DND-41 (cell line): ENCODE measurements at places on chromosomes 3 and 15.
A peak's percentile ranks its signal among the peaks of the same experiment; 100 is the strongest.

- no peak for DNase-seq
These were observed 51.1 kb downstream of the IFT57 start for GRCh38 chr3:108171106-108171505.

GRCh38 chr3:52773361-52774065, 2.8 kb upstream of the NEK4 start:
- DNase-seq, result no peak

GRCh38 chr3:36942638-36943248, 2.1 kb downstream of the TRANK1 start:
- DNase-seq, result no peak

DNA sequence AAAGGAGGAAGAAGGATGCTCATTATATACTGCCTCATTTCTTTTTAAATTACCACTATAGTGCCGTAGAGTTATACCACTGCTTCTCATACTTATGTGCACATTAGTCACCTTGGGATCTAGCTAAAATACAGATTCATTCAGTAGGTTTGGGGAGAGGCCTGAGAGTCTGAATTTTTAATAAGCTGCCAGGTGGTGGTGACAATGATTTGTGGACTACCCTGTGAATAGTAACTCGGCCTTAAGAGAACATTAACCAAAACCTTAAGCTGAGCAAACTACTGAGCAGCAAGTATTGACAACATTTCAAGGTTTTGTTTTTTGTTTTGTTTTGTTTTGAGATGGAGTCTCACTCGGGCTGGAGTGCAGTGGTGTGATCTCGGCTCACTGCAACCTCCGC, 19.8 kb downstream of the UBA5 start:
- no peak for DNase-seq

DNA sequence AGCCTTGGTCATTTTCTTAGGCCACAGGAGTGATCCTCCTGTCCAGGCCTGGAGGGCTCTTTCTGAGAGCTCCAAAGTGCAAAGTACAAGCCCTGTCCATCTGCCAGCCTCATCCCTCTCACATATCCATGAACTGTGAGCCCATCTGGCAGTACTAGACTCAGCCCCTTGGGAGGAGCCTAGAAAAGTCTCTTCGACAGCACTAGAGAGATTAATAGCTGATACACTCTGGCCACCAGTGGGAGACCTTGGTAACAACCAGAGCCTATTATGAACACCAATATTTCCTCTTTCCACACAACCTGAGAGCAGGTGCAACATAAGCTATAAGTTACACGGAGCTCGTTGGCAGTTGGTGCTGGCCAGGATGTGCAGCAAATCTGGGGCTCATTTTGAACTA, 59.5 kb upstream of the DCLK3 start:
- no peak for DNase-seq

GRCh38 chr15:38905632-38906031, 341.0 kb upstream of the RASGRP1 start:
- DNase-seq, result no peak

- DNase-seq, result no peak
These were observed 24.7 kb downstream of the SLC24A1 start for GRCh38 chr15:65646486-65646885.

DNA sequence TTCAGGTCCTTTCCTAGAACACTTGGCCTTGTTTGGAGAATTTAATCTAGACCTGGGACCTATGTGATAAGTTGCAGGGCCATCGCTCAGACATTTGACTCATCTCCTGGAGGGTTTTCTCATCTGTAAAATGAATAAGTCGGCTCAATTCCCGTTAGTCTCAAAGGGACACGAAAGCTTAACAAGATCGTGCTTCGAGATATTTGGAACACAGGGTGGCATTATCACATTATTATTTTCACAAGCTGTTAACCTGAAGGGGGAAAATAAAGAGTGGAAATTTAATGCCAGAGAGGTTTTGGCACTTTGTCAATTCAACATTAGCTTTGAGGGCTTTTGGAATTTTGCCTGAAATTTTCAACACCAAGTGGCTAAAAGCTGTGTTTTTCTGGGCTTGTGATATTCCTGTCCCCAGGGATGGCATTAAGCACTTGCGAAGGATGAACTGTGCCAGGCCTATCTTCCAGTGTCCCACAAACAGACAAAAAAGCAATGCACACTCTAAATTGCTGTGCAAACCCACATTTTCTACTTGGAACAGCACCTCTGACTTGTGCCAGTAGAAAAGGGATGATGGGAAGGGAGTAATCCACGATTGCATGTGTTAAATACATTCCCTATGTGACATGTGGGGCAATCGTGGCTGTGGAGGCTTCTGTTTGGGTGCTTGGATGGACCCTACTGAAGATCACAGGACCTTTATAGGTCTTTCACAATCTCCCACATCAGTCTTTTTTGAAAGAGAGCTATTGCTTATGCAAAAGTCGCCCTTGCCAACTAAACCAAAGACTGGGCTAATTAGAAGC, 478.7 kb downstream of the MFSD1 start:
- DNase-seq, result no peak

DNA sequence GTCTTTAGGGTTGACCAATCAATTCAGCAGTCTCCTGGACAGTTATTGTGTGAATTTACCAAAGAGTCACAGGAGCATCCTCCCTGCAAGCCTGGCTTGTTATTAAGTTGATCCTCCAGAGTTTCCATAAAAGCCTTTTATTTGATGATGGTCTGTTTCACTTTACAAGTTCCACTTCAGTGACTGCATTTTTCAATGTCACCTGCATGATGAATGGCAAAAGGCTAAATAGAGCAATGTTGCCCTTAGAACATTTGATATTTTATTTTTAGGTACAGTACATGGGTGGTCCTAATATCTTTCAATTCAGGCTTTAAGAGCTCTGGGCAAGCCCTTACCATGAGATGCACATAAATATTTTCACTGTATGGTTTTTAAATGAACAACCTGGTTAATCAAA, 22.6 kb downstream of the GUCA1C start:
- DNase-seq, result no peak

DNA sequence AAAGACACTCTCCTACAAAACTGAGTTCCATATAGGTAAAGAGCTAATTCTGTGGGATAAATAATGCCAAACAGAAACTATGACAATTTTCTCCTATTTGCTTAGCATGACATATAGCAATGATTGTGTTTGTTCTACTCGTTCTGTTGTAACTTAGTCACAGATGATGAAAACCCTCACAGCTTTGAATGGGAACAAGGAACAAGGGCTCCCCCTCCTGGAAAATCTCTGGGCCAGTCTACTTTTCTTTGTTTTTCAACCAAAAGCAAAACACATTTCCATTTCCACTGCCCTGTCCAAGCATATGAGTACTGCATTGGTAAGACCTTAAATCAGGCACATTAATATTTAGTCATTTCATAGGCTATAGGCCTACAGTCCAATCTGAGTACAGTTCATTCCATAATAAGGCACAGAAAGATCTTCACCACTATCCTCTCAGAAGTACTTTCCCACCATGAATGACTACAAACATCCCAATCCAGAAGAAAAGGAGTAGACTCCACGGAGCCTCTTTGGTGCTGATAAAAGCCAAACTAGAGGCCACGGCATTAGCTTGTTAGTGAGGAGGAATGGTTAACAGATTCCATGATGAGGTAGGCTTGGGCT, 67.1 kb downstream of the ATP8B4 start:
- DNase-seq, result peak; percentile 5

- no peak for DNase-seq
These were observed 36.4 kb downstream of the MAP2K1 start for GRCh38 chr15:66423149-66423548.

DNA sequence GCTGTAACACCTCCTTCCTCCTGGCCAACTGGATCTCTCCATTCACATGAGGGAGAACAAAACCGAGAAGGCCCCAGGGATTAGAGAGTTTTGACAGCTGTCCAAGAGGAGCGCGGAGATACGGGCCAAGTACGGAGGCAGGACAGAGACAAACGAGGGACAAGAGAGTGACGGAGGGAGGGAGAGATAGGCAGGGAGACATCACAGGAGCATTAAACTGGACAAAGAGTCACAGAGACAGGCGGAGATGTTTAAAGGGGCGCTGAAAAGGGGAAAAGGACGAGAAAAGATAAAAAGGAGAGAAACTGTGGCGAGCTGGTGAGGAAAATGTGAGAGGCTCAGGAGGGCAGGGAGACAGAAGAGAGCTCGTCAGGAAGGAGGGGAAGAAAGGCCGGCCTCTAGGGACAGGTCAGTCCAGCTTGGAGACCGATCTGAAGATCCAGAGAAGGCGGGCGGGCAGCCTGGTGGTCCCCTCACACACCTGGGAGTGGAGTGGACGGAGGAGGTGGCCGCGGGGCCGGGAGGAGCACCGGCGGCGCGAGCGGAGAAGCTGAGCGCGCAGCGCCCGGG, 40.5 kb upstream of the ROPN1 start:
- DNase-seq, result no peak

GRCh38 chr3:117669774-117670173, 960.2 kb downstream of the TUSC7 start:
- no peak for DNase-seq

DNA sequence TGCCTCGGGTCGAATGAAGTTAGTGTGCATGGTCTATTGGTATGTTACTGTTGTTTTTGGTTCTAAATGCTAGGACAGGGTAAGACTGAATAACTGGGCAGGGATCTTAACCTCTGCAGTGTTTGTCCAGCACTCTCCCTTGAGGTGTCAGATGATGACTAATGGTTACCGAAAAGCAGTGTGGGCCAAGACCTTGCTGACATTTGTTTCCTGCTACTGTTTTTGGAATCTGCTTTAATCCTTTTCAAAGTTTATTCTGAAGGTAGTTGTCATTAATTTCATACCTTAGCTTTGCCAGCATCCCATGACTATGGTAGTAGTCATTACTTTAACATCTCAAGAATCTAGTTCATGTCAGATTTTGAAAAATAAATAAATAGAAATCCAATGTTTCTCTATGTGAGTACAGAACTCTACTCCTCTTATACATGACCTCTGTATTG, 117.0 kb downstream of the P3H2 start:
- no peak for DNase-seq

GRCh38 chr3:190017521-190018288, 103.0 kb downstream of the P3H2 start:
- no peak for DNase-seq

DNA sequence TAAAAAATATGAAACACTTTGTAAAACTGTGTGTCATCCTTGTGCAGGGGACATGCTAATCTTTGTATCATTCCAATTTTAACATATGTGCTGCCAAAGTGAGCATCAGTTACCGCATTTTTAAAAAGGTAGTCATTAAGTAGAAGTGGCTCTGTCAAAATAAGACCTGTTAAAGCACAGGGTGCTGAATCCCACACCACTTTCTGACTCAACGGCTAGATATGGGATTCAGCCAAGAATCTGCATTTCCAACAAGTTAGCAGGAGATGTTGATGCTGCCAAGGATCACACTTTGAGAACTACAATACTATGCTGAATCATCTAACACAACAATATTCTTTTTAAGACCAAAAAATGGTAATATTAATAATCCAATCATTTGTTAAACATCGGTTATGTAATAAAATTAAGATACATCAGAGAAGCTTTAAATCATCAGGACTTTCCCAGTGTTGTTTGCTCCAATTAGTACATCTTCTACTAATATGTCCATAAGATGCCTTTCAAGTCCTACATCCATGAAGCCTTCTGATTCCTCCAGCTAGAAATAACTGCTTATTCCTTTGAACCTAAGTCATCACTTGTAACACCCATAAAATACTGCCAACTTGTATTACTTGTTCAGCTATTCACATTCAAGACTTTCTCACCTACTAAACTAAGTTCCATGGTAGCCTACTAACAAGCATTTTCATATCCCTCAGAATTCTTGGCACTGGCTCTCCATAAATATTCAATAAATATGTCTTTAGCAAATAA, 71.1 kb downstream of the TBL1XR1 start:
- DNase-seq, result no peak

- no peak for DNase-seq
These were observed 590.4 kb upstream of the DPPA4 start for GRCh38 chr3:109927726-109928125.

DNA sequence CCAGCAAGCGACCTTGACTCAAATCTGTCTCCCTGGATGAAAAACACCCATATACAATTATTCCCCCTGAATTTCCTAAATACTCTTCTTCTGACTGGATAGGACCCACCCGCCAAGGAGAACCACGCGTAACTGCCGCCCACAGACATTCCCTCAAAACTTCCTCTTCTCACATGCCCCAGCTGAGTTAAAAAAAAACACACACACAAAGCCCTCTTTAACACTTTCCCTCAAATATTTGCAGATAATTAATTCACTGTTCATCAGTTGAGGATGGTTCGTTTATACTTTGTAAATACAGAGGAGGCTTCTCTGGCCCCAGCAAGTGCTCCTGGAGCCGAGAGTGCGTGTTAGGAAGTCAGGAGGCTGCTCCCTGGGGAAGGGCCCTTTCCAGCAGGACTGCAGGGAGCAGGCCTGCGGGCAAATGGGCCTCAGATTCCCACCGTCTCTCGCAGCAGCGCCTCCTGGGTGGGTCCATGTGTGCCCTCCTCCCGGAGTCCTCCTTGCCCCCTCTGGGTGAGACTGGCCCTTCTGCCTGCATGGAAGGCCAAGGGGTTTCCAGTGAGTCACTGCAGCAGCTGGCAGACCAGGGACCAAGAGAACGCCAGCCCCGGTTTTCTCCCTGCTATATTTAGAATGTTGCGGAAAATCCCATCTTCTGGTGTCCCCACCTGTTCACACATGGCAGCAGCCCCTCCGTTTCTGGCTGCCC, 46.8 kb downstream of the MGLL start:
- DNase-seq, result no peak

DNA sequence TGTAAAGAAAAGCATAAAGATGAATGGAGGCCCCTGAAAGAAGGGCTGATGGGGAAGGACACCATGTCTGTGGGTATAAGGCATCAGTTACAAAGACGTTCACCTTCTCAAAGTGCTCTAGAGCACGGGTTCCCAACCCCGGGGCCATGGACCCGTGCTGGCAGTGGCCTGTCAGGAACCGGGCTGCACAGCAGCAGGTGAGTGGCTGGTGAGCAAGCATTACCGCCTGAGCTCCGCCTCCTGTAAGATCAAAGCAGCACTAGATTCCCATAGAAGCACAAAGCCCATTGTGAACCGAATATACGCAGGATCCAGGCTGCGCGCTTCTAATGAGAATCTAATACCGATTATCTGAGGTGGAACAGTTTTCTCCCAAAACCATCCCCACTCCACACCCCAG, 25.7 kb downstream of the MYO1E start:
- no peak for DNase-seq

DNA sequence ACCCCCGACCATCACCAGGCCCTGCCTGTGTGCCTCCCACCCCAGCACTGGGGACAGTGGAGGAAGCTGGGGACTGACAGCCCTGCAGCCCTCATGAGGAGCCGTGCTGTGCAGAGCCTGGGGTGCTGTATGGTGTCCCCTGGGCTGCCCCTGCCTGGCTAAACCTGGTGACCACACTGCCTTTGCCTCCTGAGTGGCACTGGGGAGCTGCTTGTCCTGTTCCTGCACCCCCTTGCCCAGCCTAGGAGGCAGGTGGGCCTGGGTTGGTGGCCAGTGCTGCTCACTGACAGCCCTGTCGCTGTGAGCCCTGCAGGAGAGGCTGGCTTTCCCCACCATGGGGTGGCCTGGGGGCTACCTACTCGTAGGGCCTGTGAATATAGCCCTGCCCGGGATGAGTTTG, 159.4 kb downstream of the NSMCE3 start:
- DNase-seq, result no peak
